Osteocyte (in vitro differentiated cells): ENCODE measurements at places on chromosomes 12 and 14. TPM values are rescaled to one million over a fixed set of nuclear protein-coding genes. Genes with fewer than 3 reads are reported as not detected.

GRCh38 chr12:101902641-101903040 lies 25.3 kb downstream of the DRAM1 start:
- no peak for DNase-seq
- no peaks in the 10 kb centered on the region for H3K27me3 ChIP-seq
- peaks cover 17% of the 10 kb centered on the region for H3K36me3 ChIP-seq
- no peaks in the 10 kb centered on the region for H3K4me1 ChIP-seq

DNA sequence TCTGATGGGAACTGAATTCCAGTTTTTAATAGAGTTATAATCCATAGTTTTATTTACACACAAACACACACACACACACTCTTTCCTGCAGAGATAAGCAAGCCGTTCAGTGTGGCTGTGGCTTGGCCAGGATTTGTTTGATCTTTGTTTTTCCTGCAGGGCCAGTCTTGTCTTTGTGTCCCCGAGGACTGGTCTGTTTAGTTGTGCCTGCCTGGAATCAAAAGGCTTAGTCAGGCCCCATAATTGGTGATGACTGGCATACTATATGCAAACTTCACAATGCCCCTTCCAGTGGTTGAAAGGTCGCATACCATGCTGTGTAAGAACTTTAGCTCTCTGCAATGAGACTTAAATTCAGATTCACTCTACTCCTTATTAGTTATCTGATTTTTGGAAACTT lies 26.0 kb downstream of the WBP11 start:
- H3K36me3 ChIP-seq: no peaks in the 10 kb centered on the region
- peaks cover 51% of the 10 kb centered on the region for H3K4me1 ChIP-seq
- no peaks in the 10 kb centered on the region for H3K27me3 ChIP-seq
- DNase-seq: no peak
- peak overlapping the region; percentile 99 for H3K27ac ChIP-seq

CEBPE gene
- total RNA-seq: not detected in 2 replicates

IKZF4 gene
- 8.2 and 10.6 TPM in 2 replicates for total RNA-seq

DNA sequence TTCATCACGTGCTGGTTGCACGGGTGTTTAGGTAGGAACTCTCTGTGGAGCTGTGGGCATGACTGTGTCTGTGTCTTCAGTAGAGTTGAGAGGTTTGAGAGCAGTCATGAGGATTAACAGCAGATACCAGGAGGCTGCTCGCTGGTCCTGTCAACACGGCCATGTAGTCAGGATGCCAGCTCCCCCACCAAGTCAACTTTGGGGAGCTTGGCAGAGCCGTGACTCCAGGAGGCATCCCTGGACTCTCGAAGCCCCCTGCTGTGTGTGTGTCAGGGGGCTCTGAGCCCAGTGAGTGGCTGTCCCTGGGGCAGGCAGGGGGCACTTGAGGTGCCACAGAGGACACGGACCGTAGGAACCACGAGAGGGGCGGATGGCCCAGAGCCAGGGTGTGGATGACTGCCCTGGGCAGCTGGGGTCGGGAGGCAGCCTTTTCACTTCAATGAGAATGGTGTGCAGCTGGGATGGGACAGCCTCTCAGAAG lies 7.2 kb upstream of the GPR132 start:
- peaks cover 6% of the 10 kb centered on the region for H3K27me3 ChIP-seq
- no peak overlapping the region for H3K4me3 ChIP-seq
- no peak overlapping the region for H3K27ac ChIP-seq
- peaks cover 6% of the 10 kb centered on the region for H3K4me1 ChIP-seq

GRCh38 chr14:74841230-74842207 lies 34.4 kb downstream of the PROX2 start:
- no peak for DNase-seq
- H3K4me3 ChIP-seq: no peak overlapping the region
- peaks cover 66% of the 10 kb centered on the region for H3K4me1 ChIP-seq
- H3K36me3 ChIP-seq: peaks cover 16% of the 10 kb centered on the region
- no peaks in the 10 kb centered on the region for H3K27me3 ChIP-seq

PRH2 gene
- total RNA-seq: not detected in 2 replicates

DNA sequence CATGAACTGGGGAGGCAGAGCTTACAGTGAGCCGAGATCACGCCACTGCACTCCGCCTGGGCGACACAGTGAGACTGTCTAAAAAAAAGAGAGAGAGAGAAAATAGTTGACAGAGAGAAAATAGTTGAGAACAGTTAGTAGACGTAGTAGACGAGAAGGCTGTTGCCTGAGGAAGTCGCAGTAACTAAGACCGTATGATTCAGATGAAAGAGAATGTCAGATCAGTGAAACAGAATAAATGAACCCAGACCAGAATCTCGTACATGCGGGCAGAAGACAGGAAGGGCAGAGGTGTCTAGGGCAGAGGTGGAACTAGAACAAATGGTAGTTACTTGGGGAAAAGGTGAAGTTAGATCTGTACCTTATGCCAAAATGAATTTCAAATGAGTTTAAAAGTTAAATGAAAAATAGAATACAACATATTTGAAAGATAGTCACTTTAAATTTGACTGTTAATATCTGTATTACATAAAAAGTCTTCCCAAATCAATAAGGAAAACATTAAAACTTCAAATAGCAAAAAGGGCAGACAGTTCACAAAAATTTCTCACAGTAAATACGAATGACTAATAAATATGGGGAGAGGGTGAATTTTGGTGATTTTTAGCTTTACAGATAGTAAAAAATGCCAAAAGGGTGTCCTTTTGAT lies 17.7 kb downstream of the MDM2 start:
- H3K27ac ChIP-seq: no peak overlapping the region
- no peak for DNase-seq
- peaks cover 57% of the 10 kb centered on the region for H3K36me3 ChIP-seq
- H3K27me3 ChIP-seq: no peaks in the 10 kb centered on the region

DNA sequence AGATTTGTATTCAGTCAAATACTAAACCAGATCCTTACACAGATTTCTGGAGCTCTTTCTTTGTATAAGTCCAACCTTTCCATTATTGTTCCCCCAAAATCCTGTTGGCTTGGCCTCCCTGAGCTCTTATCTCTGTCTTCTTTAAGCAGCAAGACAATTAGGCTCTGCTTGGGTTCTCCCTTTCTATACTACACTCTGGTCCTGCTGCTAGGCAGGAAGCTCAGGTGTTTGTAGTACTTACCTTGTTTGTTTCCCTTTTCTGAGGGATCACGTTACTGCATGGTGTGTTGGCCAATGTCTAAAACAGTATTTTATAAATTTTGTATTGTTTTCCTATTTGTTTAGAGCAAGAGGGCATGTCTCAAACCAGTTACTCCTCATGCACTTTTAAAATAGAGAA lies 192.9 kb downstream of the PRKD1 start:
- no peak overlapping the region for H3K27ac ChIP-seq
- no peaks in the 10 kb centered on the region for H3K4me1 ChIP-seq
- no peak for DNase-seq
- H3K27me3 ChIP-seq: no peaks in the 10 kb centered on the region

EML5 gene
- 0.18 and 0.19 TPM in 2 replicates for total RNA-seq

GRCh38 chr12:27651201-27651600 lies 45.0 kb upstream of the REP15 start:
- no peak overlapping the region for H3K4me3 ChIP-seq
- peaks cover 17% of the 10 kb centered on the region for H3K36me3 ChIP-seq
- DNase-seq: no peak
- H3K4me1 ChIP-seq: peaks cover 6% of the 10 kb centered on the region

DNA sequence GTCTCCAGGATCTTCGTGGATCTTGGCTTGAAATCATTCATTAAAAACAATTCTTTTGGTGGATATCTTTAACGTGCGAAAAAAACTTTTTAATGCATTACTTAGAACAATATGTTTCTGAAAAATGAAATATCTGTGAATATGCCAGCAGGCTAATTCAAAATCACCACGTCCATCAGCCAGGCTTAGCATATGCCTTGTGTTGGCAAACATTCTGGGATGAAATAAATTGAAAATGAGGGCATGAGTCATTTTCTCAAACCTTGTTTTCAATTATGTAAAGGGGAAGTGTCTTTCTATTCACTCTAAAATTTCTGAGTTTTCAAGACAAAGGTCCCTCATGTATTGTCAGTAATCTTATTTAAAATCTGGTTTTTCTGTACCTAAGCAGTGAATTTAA lies 393.9 kb downstream of the PAWR start:
- H3K27me3 ChIP-seq: peaks cover 16% of the 10 kb centered on the region
- peaks cover 4% of the 10 kb centered on the region for H3K4me1 ChIP-seq
- no peak for DNase-seq
- no peaks in the 10 kb centered on the region for H3K36me3 ChIP-seq
- no peak overlapping the region for H3K27ac ChIP-seq

SPX gene
- total RNA-seq: 9.4 and 11.6 TPM in 2 replicates

HOXC6 gene
- total RNA-seq: not detected in 2 replicates

DNAH10 gene
- 0.16 and 0.29 TPM in 2 replicates for total RNA-seq

DNA sequence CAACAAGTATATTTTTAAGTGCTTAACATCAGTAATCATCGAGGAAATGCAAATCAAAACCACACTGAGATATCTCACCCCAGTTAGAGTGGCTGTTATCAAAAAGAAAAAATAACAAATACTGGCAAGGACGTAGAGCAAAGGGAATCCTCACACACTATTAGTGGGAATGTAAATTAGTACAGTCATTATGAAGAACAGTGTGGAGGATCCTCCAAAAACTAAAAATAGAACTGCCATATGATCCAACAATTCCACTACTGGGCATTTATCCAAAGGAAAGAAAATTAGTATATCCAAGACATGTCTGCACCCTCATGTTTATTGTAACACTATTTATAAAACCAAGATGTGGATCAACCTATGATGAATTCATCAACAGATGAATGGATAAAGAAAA lies 149.0 kb upstream of the PWP1 start:
- no peak overlapping the region for H3K4me3 ChIP-seq
- H3K27me3 ChIP-seq: no peaks in the 10 kb centered on the region
- DNase-seq: no peak
